AG09319 (cell line): ENCODE measurements at places on chromosomes 2 and 18.

DNA sequence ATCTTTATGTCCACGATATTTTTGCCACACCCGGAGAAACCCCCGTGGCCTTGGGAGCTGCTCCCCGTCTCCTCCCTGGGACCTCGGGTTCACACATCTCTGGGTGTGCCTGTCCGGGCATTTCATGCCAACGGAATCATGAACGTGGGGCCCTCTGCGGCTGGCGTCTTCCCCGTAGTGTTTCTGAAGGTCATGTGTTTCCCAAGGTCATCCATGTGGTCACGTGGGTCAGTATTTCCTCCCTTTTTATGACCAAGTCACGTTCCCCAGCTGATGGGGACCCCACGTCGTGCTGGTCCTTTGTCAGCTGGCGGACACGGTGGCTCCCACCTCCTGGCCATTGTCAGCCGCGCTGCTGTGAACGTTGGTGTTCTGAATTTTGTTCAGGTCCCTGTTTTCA is 135.7 kb downstream of the NFATC1 start:
- DNase-seq = no peak

DNA sequence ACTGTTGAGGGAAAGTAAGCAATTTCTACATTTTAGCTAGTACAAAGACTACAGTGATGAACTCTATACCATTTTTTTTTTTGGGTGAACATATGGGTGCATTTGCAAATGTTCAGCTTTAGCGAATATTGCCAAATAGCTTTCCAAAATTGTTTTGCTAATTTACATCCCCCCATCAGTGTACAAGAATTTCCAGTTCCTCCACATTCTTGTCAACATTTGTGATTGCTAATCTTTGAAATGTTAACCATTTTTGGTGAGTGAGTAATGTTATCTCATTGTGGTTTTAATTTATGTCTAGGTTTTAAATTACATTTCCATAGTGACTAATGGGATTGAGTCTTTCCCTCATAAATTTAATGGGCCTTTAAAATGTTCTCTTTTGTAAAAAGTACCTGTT is 16.4 kb upstream of the CNRIP1 start:
- DNase-seq = peak; percentile 14

GRCh38 chr2:181354626-181355025 is 102.6 kb upstream of the ITGA4 start:
- peak; percentile 32 for DNase-seq

- DNase-seq = no peak
These were observed 148.0 kb upstream of the KCTD1 start for GRCh38 chr18:26696308-26696707.

GRCh38 chr2:181586569-181587081 is 70.3 kb downstream of the CERKL start:
- DNase-seq = no peak

DNA sequence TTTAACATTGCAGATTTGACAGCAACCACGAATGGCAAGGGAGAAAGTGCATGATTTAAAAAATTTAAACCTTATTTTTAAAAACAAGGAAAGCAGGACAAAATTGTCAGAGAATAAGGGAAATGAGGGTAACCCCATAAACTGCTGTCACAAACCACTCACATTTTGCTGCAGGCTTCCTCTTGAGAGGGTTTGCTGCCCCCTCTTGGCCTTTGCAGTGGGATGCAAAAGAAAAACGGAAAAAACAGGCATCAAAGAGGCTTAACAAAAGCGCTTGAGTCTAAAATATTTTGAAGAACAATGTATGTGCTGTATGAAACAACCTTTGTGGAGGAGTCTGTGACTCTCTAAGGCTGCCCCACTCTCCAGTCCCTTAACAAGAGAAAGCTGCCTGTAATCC is 91.6 kb downstream of the TMX3 start:
- DNase-seq = peak; percentile 59

GRCh38 chr2:144217853-144218633 is 301.9 kb downstream of the ZEB2 start:
- DNase-seq = no peak

DNA sequence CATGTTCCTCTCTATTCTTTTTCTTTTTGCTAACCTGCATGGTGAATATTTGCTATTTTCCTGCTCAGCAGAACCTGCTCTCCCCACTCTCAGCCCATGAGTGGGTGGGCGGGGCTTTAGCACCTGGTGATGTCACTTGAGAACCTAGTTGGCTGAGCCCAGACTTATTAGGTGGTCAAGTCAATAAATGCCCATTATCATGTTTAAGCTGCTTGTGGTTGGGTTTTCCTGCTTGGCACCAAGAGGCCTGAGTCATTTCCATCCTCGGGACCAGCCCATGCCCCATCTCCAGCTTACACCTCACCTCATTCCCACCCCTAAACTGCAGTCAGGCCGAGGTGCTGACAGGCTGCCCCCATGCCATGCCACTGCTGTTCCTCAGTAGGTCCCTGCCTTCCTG is 226.6 kb downstream of the ANKRD30B start:
- DNase-seq = no peak

GRCh38 chr2:214481204-214481603 is 70.3 kb downstream of the VWC2L start:
- no peak for DNase-seq

DNA sequence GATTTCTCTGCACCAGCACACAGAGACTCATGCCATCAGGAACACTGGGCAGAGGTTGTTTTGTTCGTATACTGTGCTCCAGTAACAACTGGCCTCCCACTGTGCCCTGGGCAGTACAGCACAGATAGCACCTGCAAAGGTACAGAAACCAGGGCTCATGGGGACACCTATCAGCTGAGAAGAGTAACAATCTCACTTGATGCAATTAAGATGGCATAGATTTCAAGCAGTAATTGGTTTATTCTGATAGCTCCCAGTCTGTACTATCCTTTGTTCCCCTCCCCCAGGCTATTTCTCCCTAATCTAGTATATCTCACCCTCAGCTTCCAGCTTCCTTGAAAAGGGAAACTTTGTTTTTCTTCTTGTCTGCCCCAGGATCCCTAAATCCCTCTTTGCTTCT is 343.9 kb upstream of the MMADHC start:
- no peak for DNase-seq

GRCh38 chr2:29012211-29012681 is 31.1 kb downstream of the TOGARAM2 start:
- no peak for DNase-seq

DNA sequence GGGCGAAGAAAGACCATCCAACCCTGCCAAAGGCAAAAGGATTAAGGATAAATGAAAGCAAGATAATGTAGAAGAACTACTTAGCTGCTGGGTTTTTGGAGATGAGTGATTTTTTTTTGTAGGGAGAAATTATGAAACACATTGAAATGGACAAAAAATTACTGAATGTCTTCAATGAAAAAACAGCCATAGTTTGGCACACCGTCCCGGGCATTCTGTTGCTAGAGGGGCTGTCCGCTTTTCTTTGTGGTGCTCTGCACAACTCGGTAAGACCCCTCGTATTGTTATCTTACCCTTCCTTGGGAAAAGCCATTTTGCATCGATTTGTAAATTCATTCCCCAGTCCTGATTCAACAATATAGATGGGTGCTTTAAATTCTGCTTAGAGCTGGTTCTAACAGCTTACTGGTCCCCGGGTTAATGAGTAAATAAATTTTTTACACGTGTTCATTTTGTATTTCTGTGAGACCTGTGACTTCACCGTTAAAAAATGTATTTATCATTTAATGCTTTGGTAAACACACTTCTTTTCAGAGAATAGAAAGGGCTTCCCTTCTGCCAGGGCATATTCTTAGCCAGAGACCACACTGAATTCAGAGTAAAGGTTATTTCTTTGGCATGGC is 912 bp upstream of the LAPTM4A start:
- DNase-seq = no peak

DNA sequence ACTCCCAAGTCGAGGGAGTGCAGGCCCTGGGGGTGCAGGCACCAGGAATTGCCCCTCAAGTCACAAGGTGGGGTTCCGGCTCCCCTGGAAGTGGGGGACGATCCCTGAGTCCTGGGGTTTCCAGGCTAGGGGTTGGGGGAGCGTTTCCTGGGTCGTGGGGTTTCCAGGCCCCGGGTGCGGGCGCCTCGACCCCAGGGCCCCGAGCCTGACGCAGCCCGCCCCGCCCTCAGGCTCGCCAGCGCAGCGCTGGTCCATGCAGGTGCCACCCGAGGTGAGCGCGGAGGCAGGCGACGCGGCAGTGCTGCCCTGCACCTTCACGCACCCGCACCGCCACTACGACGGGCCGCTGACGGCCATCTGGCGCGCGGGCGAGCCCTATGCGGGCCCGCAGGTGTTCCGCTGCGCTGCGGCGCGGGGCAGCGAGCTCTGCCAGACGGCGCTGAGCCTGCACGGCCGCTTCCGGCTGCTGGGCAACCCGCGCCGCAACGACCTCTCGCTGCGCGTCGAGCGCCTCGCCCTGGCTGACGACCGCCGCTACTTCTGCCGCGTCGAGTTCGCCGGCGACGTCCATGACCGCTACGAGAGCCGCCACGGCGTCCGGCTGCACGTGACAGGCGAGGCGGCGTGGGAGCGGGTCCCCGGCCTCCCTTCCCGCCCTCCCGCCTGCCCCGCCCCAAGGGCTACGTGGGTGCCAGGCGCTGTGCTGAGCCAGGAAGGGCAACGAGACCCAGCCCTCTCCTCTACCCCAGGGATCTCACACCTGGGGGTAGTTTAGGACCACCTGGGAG is 12.0 kb downstream of the SIGLEC15 start:
- no peak for DNase-seq

DNA sequence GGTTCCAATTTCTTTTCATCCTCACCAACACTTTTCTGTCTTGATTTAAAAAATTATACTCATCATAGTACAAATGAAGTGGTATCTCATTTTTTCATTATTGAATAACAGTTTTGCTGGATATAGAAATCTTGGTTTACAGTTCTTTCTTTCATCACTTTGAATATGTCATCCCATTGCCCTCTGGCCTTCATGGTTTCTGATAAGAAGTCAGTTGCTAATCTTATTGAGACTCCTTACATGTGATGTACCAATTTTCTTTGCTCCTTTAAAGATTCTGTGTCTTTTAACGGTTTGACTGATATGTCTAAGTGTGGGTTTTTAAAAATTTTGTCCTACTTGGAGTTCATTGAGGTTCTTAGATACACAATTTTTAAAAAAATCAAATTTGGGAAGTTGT is 35.0 kb downstream of the SLC3A1 start:
- no peak for DNase-seq

DNA sequence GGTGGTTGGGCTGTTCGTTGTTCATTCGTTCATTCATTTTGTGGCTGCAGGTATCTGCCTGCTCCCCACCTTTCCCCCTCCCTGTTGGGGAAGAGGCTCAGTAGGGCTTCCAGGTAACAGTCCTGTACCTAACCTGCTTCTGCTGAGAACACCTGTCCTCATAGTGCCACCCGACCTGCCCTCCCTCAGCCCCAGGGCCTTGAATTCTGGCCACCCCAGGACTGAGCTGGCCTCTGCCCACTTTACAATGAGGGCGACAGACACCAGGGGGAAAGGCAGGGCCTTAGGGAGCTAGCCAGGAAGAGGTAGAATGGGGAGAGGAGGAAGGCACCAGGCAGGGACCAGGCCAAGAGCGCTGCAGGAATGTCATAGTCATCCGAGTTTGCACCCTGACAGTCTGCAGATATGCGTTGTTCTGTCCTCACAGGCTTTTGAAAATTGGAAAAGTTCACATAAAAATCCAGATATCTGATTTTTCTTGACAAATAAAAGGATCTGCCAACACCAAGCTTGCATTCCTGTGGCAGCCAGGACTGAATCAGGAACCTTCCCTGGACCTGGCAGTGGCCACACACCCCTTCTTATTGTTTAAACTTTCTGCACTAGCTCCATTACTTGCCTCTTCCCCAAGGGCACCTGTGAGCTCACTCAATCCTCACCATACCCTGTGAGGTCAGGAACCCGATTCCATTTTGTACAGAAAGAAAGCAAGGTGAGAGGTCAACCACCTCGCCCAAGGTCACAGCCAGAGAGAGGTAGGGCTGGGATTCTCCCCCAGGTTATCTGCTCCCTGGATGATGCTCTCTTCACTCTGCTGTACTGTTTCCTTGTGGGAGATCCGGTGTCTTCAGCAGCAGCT is 35.3 kb upstream of the MRPL33 start:
- no peak for DNase-seq

DNA sequence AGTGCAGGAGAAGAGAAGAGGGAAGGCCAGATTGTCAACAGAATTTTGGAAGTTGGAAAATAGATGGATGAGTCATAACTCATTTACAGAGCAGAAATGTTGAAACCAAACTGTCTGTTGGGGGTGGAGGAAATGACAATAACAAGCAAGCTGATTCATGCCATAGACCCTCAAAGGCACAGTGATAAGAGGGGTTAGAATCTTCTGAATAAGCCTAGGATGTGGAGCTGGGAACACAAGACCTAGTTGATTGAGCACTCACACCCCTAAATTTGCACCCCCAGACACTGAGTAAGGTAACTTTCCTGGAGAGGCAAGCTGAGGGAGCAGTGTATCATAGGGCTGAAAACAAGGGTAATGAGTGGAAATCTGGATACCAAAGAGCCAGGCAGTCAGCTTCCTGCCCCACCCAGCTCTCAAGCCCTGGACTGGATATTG is 141.4 kb downstream of the SCG2 start:
- no peak for DNase-seq

DNA sequence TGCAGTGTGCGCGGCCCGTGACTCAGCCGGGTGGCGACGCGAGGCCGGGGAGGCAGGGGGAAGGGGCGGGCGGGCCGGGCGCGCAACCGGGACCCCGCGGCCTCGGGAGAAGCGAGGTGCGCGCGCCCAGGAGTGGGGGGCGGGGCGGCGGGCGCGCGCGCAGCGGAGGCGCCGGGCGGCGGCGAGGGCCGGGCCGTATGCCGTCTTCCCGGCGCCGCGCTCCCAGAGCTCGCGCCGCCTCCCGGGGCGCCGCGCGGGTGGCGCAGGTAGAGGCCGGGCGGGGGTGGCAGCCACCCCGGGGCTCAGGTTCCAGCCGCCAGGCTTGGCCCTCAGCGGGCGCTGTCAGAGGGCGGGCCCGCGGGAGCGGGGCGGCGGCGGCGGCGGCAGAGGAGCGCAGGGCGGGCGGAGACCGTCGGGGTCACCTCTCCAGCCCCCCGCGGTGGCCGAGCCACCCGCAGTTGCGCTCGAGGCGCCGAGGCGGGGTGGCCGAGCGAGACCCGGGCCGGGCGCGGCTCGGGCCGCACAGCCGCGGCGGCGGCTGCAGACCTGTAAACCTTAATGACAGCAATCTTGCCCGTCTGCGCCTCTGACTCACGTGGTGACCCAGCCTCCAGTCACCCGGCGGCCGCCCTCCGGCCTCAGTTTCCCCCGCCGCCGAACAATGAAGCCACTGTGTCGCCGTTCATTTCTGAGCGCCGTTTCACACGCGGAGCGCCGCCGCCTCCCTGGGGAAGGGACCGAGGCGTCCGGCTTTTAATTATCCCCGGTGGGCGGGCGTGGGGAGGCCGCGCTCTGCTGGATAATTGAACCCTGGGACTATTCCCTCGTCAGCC is 25.3 kb upstream of the SMAD7 start:
- no peak for DNase-seq

GRCh38 chr2:215455958-215456357 is 20.1 kb upstream of the FN1 start:
- no peak for DNase-seq

DNA sequence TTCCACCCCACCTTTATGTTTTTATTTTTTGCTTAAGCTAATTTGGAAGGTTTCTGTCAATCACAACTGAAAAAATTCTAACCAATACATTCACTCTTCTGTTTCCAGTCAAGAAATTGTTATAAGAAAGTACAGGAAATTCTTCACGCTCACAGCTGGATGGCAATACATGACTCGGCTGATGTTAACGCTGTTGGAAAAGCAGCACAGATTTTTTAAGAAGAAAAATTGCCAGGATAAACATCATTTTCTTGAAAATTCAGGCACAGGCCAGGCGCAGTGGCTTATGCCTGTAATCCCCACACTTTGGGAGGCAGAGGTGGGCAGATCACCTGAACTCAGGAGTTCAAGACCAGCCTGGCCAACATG is 46.1 kb downstream of the STPG4 start:
- no peak for DNase-seq

GRCh38 chr2:11757101-11757500 is 10.7 kb downstream of the LPIN1 start:
- no peak for DNase-seq
